ENCODE measurements at places on chromosomes 13 and 19. TPM values are rescaled to one million over a fixed set of nuclear protein-coding genes. Genes with fewer than 3 reads are reported as not detected.

DNA sequence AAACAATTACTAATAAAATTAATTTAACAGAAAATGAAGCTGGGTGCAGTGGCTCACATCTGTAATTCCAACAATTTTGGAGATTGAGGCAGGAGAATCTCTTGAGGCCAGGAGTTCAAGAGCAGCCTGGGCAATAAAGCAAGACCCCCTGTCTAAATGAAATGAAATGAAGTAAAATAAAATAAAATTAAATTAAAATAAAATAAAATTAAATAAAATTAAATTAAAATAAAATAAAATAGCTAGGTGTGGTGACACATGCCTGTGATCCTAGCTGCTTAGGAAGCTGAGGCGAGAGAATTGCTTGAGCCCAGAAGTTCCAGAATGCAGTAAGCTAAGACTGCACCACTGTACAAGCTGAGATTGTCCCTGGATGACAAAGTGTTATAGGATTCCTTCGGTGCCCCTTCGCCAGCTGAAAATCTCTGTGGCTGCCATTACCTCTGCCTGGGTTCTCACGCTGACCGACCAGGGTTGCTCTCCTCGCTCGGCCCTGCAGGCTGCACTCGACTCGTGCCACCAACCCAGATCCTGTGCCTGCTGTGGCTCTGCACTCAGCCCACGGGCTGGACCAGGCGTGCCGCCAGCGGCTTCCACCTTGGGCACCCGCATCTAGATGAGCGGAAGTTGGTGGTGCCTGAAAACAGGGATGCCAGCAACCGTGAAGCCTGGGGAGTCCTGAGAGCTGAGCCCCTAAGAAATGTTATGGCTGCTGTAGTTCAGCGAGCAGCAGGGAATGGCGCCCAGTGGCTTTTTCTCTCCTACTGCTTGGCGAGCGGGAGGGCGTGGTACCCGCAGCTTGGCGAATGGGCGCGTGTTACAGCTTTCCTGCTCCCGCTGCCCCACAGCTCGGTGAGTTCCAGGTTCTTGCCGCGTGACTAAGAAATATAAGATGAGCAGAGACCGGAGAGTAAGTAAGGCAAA, 539.2 kb upstream of the PCDH9 start:
- no peak for DNase-seq

- no peak for DNase-seq
These were observed 509.0 kb upstream of the MIR17HG start for GRCh38 chr13:90838317-90838960.

DNA sequence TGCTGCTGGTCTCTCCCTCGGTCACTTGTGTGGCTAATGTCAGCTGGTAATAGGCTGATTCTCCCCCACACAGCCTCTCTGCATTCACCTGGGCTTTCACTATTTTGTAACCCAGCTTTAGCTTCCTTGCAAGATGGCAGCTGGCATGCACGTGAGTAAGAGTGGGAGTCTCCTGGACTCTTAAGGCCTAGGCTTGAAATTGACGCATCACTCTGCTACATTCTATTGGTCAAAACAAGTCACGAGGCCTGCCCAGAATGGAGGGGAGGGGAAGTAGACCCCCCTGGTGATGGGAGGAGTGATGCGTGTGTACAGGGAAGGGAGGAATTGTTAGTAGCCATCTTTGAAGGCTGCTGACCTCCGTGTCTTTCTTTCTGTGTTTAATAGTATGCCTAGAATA, 24.9 kb upstream of the PNMA8B start:
- DNase-seq, result no peak

DNA sequence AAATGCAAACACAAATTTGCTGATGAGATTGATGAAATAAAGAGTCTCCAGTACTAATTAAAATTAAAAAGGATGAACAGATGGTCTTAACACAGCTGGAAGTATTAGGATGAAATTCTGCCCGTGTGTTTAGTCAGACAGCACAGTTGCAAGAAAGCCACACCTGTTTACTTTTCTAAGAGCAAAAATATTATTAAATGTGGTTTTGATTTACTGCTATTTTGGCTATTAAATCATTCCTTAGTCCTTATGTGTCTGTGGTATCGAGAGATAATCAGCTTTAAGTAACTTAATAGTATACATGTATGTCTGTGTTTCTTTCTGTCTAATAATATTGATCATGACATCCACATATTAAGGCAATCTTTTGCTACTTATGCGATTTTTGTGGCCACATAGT, 494.9 kb downstream of the GPC6 start:
- DNase-seq, result no peak

DNA sequence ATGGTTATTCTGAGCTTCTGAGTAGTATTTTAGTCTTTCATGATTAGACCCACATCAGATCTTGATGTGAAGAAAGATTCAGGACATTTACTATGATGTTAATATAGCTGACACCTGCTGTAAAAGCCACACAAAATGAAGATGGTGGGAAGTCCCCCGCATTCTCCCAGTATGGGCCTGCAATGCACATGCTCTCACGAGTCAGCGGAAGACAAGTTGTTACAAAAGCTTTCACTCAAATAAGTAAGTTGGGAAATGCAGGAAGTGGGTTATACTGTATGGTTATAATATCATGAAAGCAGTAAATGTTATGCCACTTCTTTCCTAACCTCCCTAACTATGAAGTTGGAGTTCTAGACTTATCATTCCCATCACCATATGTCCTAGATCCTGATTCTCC, 171.9 kb downstream of the KLF5 start:
- DNase-seq, result no peak

DNA sequence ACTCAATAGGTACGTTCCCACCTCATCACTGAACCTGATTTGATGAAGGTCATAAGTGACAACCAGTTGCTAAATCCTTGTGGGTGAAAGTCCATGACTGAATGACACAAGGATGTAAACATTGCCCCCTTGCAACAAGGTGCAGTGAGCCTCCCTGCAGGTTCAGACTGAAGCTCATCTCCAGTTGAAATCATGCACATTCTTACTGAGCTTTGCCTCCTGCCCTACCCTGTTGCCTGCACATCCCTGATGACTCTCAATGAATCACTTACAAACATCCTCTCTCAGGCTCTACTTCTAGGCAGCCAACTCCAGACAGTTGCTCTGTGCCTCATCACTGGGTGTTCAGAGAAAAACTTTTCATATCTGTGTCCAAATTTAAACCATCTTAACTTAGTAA, 42.5 kb upstream of the ARGLU1 start:
- DNase-seq, result peak; percentile 63

DNA sequence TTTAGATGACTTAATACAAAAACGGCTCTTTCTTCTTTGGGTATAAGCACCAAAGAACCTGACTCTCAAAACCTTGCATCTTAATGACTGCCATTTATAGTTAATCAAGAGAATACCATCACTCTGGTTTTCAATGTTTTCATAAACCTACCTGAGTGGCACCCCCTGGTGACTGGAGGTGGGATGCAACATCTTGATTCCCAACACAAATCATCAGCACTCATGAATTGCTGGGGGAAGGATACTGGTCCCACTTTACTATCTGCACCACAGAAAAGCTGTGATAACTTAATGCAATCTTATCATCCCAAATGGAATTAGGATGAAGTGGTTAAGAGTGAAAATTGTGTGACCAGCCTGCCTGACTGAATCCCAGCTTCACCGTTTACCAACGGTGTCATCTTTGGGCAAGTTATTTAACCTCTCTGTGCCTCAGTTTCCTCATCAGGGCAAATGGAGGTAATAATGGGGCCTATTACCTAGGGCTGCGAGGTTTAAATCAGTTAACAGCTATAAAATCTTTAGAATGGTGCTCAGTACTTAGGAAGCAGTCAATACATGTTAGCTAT, 366.4 kb downstream of the KLF12 start:
- peak; percentile 11 for DNase-seq

GRCh38 chr19:50315773-50316448, 13.3 kb downstream of the KCNC3 start:
- DNase-seq, result peak; percentile 5

DNA sequence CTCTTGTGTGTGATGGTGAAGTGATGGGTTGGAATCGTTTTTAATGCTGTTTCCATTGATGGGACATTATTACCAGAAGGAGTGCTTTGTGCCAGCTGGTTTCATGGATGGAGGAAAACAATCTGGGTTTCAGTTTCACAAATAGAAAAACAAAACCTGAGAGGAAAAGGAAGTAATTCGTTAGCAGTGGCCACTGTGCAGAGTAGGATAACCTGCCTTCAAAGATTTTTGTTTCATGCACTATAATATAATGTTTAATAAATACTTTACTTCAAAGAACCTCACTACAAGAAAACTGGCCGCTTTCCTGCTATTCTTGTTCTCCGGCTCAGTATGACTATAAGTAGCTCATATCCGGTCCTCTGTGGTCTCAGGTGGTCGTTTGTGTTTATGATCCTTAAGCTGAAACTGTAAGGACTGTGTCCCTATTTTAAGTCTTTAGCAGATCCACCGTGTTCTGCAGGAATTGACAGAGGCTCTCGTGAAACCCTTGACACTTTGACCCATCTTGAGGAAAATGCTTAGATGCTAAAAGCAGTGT, 104.7 kb downstream of the GGACT start:
- no peak for DNase-seq

- DNase-seq, result no peak
These were observed 13.7 kb upstream of the ZNF492 start for GRCh38 chr19:22620401-22620800.

DNAAF3 gene
- 0.80 TPM for total RNA-seq

METTL21C gene
- not detected for total RNA-seq

UBE2L5 gene
- not detected for total RNA-seq

FSD1 gene
- 13.7 TPM for total RNA-seq

TMEM221 gene
- not detected for total RNA-seq

ELSPBP1 gene
- not detected for total RNA-seq

ATP7B gene
- total RNA-seq, result 4.0 TPM

ZNF600 gene
- total RNA-seq, result 2.7 TPM

ZNF878 gene
- not detected for total RNA-seq

Data from HFFc6 (cell line).